Activated naive CD4-positive, alpha-beta T cell treated with anti-CD3 and anti-CD28 coated beads, Interleukin-2, amount 50 U/mL, for 72 hours (primary cell): ENCODE measurements at places on chromosomes 11 and 22. TPM values are rescaled to one million over a fixed set of nuclear protein-coding genes. Genes with fewer than 3 reads are reported as not detected.

The LGR4 gene
- total RNA-seq, result 0.08 TPM

The SHISA8 gene
- total RNA-seq, result 1.1 TPM

The ZDHHC5 gene
- total RNA-seq, result 59.6 TPM

The RHOD gene
- total RNA-seq, result 0.89 TPM

The NFAM1 gene
- 0.07 TPM for total RNA-seq

The OR8D4 gene
- total RNA-seq, result not detected

The CABP4 gene
- total RNA-seq, result 1.7 TPM

The MS4A1 gene
- total RNA-seq, result 0.27 TPM

The TEF gene
- total RNA-seq, result 15.8 TPM

The L3MBTL2 gene
- 30.5 TPM for total RNA-seq

The SMTNL1 gene
- not detected for total RNA-seq

The OMP gene
- not detected for total RNA-seq

The HSPB2 gene
- not detected for total RNA-seq

The MFRP gene
- total RNA-seq, result not detected

The CARD16 gene
- total RNA-seq, result 11.1 TPM

The POLR2L gene
- total RNA-seq, result 50.4 TPM

The ARHGAP42 gene
- total RNA-seq, result 0.32 TPM
